Testis (tissue), 5 donors: ENCODE measurements at places on chromosomes 6 and 20. TPM values are rescaled to one million over a fixed set of nuclear protein-coding genes. Genes with fewer than 3 reads are reported as not detected.

The FNDC11 gene
- 85.4 TPM for total RNA-seq

The COX7A2 gene
- total RNA-seq: 154 TPM

The EYA4 gene
- 11.3 TPM for total RNA-seq

The TRMT11 gene
- total RNA-seq: 32.2 TPM

The CFAP206 gene
- 37.8 TPM for total RNA-seq

- DNase-seq: no peak
Measured at GRCh38 chr20:38272398-38272797, 11.9 kb upstream of the KIAA1755 start.

- DNase-seq: no peak
Measured at GRCh38 chr20:24962510-24962909, 13.4 kb downstream of the CST7 start.

GRCh38 chr6:16252686-16253299, 14.4 kb downstream of the GMPR start:
- DNase-seq: no peak

GRCh38 chr20:20219016-20219415, 148.9 kb upstream of the INSM1 start:
- no peak for DNase-seq

DNA sequence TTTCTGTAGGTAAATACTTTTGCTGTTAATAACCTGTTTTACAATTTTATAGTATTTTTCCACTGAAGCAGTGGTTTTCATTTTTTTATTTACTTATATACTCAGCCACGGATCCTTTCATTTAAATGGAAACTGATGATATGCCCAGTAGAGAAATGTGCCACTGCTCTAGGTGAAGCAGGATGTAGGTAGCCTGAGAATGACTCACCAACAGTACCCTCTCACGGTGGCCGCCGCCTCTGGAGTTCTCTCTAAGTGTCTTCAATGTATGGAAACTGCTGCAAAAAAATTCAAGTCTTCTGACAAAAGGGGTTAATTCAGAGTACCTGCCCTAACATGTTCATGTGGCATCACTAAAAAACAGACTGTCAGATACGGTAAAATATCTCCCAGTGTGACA, 6.4 kb downstream of the EYA4 start:
- DNase-seq: no peak

DNA sequence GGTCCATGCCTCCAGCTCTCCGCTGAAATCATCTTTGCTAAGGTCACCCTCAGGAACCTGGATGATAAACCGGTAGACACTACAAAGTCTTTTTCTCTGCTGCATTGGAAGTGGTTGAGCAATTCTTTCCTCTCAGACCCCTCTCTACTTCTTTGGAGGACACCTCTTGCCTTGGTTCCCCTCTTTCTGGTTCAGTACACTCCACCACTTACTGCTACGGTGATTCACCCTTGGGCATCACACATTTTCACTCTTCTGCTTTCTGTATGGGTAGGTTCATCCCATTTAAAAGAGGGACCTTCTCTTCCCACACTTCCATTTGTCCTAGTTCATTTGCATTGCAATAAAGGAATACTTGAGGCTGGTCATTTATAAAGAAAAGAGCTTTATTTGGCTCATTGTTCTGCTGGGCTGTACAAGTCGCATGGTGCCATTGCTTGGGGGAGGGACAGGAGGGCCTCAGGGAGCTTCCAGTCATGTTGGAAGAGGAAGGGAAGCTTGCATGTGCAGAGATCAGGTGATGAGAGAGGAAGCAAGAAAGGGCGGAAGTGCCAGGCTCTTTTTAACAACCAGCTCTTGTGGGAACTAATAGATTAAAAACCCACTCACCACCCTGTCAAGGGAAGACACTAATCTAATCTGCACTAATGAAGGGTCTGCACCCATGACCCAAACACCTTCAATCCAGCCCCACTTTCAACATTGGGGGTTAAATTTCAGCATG, 149.7 kb upstream of the TMEM170B start:
- no peak for DNase-seq
